ENCODE measurements at places on chromosomes 3 and 15. TPM values are rescaled to one million over a fixed set of nuclear protein-coding genes. Genes with fewer than 3 reads are reported as not detected.

HTR3D gene
- total RNA-seq: not detected

- DNase-seq: no peak
- no peaks in the 10 kb centered on the region for H3K27me3 ChIP-seq
- no peak overlapping the region for H3K4me3 ChIP-seq
- H3K27ac ChIP-seq: no peak overlapping the region
- H3K4me1 ChIP-seq: no peaks in the 10 kb centered on the region
- H3K36me3 ChIP-seq: no peaks in the 10 kb centered on the region
These were observed 143.6 kb upstream of the GRM7 start for GRCh38 chr3:6717026-6717943.

DNA sequence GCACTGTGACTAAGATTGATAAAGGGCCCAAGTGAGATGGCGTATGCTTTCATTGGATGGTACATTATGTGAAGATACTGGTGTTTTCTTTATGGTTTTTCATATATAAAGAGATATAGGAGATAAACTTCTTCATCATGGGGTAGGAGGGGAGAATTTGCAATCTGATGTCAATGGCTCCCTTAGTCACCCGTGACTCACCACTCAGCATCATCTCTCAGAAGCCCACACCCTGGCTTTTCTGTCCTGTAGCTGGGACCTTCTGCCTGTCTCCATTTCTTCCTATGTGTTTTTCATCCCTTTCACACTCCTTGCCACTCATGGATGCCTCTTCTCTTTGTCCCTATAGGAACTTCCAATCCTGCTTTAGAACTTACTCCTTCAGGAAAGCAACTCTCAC is 114.3 kb upstream of the SEMA6D start:
- H3K4me1 ChIP-seq: no peaks in the 10 kb centered on the region
- H3K4me3 ChIP-seq: no peak overlapping the region
- no peaks in the 10 kb centered on the region for H3K36me3 ChIP-seq

GRCh38 chr3:152396867-152397266 is 128.1 kb downstream of the MBNL1 start:
- no peaks in the 10 kb centered on the region for H3K27me3 ChIP-seq
- no peak overlapping the region for H3K4me3 ChIP-seq
- peaks cover 15% of the 10 kb centered on the region for H3K4me1 ChIP-seq
- no peak for DNase-seq
- H3K27ac ChIP-seq: no peak overlapping the region

All from PC-9 (cell line).